GM06990 (cell line): ENCODE measurements at places on chromosomes 5 and 9.

DNA sequence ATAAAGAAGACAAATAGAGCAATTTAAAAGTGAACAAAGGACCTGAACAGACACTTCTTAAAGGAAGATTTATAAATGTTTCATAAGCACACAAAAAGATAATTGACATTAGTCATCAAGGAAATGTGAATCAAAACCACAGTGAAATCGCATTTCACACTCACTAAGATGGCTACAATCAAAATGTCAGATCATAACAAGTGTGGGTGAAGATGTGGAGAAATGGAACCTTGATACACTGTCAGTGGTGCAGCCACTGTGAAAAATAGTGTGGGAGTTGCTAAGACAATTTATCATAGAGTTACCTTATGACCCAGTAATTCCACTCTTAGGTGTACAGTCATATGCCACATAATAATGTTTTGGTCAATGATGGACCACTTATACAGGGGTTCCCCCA, 54.5 kb upstream of the HTR4 start:
- DNase-seq: no peak

DNA sequence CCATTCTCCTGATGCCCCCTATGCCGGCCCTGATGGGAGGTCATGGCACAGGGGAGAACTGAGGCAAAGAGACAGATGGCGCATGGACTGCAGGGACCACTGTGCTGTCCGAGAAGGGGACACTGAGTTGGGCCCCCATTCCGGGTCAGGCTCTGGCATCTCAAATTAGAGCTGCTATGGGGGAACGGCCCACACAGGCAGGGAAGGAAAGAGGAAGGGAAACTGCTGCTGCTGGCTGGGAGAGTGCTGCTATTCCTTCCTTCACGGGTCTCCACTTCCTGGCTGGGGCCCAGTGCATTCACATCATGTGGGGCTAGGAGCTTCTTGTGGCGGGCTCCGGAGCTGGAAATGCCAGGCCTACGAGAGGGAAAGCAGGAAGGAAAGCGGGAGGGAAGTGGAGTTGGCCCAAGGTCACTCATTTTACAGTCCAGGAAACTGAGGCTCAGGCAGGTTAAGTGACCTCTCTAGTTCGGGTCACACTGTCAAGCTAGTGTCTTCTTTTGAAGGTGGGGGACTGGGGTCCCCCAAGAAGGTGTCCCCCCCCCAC, 1.3 kb upstream of the CARD19 start:
- DNase-seq: peak; percentile 69

GRCh38 chr5:83839788-83840187, 119.1 kb upstream of the HAPLN1 start:
- no peak for DNase-seq

DNA sequence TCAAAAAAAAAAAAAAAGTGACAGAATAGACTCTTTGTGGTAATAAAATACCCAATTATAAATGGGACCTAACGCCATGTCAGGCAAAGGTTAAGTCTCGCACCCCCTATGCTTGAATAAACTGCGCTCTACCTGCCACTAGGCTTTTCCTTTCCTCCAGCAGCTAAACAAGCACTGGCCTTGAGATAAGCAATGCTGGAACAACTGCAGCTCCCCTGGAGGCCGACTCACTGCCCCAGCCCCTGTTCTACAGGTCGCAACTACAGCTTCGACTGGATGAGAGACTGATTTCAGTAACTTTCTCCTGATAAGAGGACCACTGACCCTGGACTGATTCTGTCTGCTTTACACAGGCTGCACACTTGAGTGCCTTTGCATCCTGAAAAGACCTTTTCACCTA, 210.2 kb downstream of the HSPA4 start:
- DNase-seq: no peak

GRCh38 chr5:91123901-91124300, 259.2 kb downstream of the ARRDC3 start:
- DNase-seq: no peak

DNA sequence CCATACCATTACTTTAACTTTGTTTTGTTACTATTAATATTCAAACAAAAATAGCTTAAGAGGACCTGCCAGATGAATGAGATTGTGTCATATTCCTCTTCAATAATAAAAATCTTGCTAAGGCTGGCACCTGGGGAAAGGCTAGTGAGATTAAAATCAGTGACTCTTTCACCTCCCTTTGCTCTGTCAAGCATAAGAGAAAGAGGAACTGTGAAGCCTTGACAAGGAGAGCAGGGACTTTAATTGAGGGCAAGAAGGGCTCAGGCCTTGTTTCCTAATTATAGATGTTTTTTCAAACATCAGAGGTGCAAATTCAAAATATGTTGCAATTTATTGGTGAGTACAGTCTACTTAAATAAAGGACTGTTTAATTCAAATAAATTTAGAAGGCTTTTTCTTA, 91.7 kb downstream of the SPATA31D1 start:
- DNase-seq: peak; percentile 12

DNA sequence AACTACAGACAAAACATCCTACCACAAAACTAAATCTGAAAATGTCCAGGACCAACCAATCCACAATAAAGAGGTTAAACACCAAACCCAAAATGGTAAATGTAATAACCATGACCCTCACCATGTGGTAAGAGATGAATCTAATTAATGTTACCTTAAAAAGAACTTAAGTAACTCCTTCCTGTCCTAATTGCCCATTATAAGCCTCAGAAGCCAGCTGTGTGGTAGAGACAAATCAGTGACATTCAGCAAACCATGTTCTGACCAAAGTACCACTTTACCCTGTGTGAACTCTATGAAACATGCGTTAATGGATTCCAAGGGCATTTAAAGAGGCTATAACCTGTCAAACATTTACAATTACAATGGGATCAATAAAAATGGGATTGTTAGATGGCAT, 25.0 kb downstream of the LPAR1 start:
- DNase-seq: peak; percentile 28

- no peak for DNase-seq
Observed at GRCh38 chr9:122133263-122133983, 26.2 kb downstream of the NDUFA8 start.

DNA sequence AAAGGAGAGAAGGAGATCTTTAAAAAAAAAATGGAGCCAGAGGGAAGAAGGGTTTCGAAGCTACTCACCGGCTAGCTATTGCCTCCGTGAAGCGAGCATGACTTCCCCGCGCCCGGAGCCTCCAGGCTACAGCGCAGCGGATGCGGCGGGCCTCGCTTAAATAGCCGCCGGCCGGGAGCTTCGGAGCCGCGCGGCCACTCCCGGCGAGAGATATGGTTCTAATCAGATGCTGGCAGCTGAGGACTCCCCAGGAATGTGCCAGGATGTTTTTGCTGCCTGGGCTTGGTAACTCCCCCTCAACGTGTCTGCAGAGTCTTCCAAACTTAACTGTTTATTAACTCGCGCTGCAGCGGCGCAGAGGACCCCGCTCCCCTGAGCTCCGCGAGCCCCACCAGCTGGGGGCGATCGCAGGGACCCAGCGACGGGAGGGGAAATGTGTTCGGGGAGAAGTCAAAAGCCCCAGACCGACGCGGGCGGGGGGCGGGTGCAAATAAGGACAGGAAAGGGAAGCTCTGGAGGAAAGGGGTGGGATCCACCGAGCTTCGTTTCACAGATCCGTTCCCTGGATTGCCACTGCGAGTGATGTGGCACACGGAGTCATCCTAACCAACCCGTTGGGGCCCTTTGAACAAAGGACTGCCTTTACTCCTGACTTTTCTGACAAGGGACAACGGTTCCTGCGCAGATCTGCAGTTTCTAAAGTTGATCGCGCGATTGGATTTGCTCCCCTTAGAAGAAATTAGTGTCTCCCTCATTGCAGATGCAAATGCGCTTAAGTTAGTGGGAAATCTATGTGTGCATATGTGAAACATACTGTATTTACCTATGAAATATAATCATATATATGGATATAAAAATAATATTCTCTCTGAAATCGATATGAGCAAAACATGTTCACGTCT, at the start of gene DAB2:
TSS of gene DAB2 (minus strand) at position 245 of the 902 bp plus-strand sequence. CDS start 30,660 bp downstream, outside the sequence.
- DNase-seq: peak; percentile 10

GRCh38 chr9:76859860-76860259, 46.1 kb downstream of the PRUNE2 start:
- DNase-seq: no peak

GRCh38 chr5:93874491-93874890, 133.1 kb upstream of the POU5F2 start:
- DNase-seq: no peak

DNA sequence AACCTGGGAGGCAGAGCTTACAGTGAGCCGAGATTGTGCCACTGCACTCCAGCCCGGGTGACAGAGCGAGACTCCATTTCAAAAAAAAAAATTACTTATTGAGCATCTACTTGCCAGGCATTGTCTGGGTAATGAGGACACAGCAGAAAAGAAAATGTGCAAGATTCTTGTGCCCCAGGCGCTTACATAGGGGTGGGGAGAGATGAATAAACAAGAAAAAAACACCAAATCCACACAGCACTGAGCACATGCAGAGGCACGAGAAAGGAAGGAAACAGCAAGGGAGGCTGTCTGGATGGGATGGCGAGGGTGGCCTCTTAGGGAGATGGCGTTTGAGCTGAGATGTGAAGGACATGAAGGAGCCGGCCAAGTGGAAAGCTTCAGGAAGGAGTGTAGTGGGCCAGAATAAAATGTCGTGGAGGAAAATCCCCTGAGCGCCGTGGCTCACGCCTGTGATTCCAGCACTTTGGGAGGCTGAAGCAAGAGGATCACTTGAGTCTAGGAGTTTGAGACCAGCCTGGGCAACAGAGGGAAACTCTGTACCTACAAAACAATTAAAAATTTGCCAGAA, 13.9 kb downstream of the DYNC2I2 start:
- no peak for DNase-seq

- DNase-seq: no peak
Observed at GRCh38 chr9:70614786-70615463, 200.5 kb upstream of the KLF9 start.

DNA sequence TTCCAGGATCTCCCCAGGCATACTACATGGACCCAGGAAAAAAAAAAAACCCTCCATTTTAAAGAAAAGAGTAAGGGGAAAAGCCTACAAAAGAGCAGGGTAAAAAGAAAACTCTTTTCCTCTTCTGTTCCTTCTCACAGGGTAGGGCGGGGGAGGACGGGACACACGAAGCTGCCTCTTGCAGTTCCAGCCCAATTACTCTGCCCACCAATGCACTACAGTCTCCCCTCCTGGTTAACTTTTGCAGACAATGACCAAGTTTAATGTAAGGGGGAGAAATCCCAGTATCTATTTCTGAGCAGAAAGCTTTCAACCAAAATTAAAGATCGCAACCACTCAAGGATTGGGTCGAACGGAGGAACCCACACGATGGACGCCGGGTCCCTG, 1.3 kb downstream of the BRD3 start:
- DNase-seq: no peak

- DNase-seq: no peak
Observed at GRCh38 chr5:7391215-7391614, 4.7 kb upstream of the ADCY2 start.

DNA sequence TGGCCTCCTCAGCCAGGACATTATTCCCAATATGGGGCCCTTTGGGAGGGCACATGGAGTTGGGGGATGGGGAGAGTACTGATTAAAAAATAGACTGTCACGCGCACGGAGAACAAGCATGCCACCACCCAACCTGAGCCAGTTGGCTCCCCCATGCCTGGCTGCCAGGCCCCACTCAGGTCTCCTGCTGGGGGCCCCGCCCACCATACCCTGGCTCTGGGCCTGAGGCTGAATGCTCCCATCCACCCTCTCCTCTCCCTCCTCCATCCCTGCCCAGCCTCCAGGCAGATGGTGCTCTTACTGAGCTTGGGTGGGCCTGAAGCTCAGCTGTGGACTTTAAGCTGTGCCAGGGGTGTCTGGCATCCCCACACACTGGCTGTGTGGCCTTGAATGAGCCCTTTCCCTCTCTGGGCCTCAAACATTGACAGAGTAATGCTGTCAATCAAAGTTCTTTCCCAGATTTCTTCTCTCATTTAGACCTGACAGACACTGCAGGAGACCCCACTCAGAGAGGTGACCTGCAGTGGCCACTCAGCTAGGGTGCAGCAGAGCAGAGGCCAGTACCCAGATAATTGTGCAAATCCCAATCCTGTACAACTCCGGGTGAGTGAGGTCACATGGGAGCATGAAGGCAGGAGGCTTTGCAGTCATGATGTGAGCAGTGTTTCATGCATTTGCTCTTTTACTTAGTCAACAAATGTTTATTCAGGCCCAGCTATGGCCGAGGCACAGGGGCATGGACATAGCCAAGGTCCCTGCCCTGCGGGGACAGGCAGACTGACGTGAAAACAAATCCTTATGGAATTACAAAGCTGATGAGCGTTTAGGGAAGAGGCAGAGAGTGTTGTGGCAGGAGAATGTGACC, 9.8 kb upstream of the SYNPO start:
- DNase-seq: no peak

GRCh38 chr9:21336457-21336856, 1.3 kb upstream of the KLHL9 start:
- DNase-seq: no peak

- no peak for DNase-seq
Observed at GRCh38 chr5:14816374-14816998, 55.1 kb downstream of the ANKH start.

DNA sequence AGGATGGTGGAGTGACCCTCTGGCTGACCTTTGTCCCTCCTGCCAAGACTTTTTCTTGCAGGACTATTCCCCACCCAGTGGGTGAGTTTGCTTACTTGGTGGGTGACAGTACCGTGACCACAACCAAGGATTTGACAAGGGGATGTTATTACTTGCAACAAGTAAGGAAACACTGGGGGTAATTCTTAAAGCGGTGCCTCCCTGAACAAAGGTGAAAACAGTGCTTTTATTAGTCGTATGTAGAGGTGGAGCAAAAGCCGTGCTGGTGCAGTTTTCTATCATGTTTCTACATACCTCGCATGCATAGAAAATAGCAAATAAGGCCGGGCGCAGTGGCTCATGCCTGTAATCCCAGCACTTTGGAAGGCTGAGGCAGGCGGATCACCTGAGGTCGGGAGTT, 41.0 kb upstream of the KDM4C start:
- DNase-seq: no peak

- DNase-seq: no peak
Observed at GRCh38 chr9:27090711-27091110, 18.3 kb upstream of the TEK start.
